Thoracic aorta (tissue), 2 donors: ENCODE measurements at places on chromosomes 7 and 10. TPM values are rescaled to one million over a fixed set of nuclear protein-coding genes. Genes with fewer than 3 reads are reported as not detected.

C10orf67 gene
- total RNA-seq = not detected

CRHR2 gene
- not detected for total RNA-seq

DNA sequence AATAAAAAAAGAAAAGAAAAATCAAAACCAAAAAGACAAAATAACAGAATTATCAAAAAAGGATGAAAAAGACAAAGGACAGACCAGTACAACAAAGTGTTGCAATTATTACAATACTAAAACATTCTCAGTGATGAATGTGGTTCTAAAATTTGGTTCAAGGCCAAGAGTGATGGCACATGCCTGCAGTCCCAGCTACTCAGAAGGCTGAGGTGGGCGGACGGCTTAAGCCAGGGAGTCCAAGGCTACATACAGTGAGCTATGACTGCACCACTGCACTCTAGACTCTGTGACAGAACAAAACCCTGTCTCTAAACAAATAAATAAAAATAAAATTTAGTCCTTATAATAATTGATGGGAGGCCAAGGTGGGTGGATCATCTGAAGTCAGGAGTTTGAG, 14.5 kb downstream of the BAZ1B start:
- DNase-seq = no peak

- no peak for DNase-seq
Observed at GRCh38 chr7:148912151-148912550, 28.1 kb upstream of the EZH2 start.
